Prostate gland (tissue), 2 donors: ENCODE measurements at places on chromosomes 12 and 14. TPM values are rescaled to one million over a fixed set of nuclear protein-coding genes. Genes with fewer than 3 reads are reported as not detected.

Gene C14orf39
- total RNA-seq, result 4.7 TPM

Gene CD69
- total RNA-seq, result 1.9 TPM

Gene LRP6
- 23.0 TPM for total RNA-seq

Gene GON7
- 8.7 TPM for total RNA-seq

Gene TMEM121
- 11.1 TPM for total RNA-seq

Gene MYF5
- total RNA-seq, result not detected

Gene KRT81
- total RNA-seq, result 1.7 TPM

Gene GALNT8
- total RNA-seq, result 0.41 TPM

Gene FZD10
- total RNA-seq, result 11.8 TPM

Gene KERA
- total RNA-seq, result not detected

Gene KRT79
- not detected for total RNA-seq

Gene HOXC4
- total RNA-seq, result not detected

Gene ZFHX2
- total RNA-seq, result 3.1 TPM

Gene CISTR
- not detected for total RNA-seq

Gene PROX2
- total RNA-seq, result not detected

Gene C12orf54
- not detected for total RNA-seq

Gene RERG
- 13.3 TPM for total RNA-seq

Gene BEST3
- total RNA-seq, result 2.1 TPM

Gene TMEM132C
- total RNA-seq, result 5.3 TPM

Gene KCNJ8
- 9.2 TPM for total RNA-seq

Gene ADAM21
- total RNA-seq, result 0.91 TPM

- no peak for DNase-seq
Observed at GRCh38 chr12:21296751-21297406, 37.8 kb downstream of the SLCO1A2 start.

- DNase-seq, result no peak
Observed at GRCh38 chr14:67397536-67397935, 14.4 kb downstream of the PLEK2 start.

DNA sequence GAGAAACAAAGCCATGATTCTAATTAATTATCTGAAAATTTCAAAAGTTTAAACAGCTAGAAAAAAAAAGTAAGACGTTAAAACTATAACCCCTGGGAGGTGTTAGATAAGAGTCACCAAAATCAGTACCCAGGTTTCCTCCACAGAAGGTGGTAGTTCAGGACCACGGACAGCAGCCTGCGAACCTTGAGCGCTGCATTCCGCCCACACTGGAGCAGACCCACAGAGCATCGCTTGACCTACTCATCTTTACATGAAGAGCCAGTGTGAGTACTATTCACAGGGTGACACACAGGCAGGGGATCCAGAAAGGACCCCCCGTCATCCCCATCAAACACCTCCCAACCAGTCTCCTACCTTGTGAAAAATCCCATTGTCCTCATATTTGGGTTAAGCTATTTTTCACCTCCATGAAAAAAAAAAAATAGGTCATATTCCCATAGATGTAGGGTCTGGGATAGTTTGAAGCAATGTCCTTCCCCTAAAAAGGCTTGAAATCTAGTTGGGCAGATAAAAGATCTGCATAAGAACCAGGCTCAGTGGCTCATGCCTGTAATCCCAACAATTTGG, 8.8 kb upstream of the CHGA start:
- DNase-seq, result no peak

GRCh38 chr14:54783660-54784015, 119.0 kb downstream of the GCH1 start:
- no peak for DNase-seq

GRCh38 chr14:99246536-99247097, 25.4 kb downstream of the BCL11B start:
- DNase-seq, result no peak

- no peak for DNase-seq
Observed at GRCh38 chr12:75660107-75660530, 148.7 kb upstream of the KRR1 start.

DNA sequence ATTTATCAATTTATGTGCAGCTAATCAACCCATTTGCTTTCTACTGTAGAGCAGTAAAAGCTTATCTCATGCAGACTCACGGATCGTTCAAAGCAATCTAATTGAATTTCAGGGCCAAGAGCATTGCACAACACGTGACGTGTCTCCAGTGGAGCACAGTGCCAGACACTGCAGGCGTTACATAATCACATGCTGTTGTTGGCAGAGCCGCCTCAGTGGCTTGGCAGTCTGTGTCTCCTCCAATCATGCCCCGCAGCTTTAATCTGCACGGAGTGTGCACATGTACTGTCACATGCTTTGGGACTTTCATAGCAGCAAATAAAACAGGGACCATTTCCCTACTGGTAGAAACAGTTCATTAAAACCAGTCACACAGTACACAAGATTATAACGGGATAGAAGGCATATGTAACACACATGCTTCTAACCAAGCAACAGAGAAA, 309.3 kb downstream of the ITPR2 start:
- peak; percentile 87 for DNase-seq

- DNase-seq, result no peak
Observed at GRCh38 chr14:103393676-103394626, 8.7 kb downstream of the MARK3 start.

DNA sequence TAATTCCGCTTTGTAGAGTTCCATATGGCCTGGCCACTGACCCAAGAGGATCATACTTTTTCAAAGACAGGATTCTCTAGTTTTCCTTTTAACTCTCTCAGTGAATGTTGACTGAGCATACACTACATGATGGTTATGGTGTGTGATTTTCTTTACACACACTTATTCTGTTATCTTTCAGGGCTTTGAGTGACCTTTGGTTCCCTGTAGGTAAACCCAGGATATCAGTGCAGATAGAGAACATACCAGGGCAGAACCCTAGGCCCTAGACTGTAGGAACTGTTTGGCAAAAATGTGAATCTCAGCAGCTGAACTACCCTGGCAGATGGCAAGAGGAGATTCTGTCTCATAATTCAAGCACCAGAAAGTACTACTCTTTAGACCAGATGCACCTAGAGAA, 159.6 kb downstream of the KCNA5 start:
- no peak for DNase-seq

- peak; percentile 33 for DNase-seq
Observed at GRCh38 chr12:118060301-118061010, 523 bp downstream of the WSB2 start.

- peak; percentile 43 for DNase-seq
Observed at GRCh38 chr14:54815016-54815415, 87.6 kb downstream of the GCH1 start.

DNA sequence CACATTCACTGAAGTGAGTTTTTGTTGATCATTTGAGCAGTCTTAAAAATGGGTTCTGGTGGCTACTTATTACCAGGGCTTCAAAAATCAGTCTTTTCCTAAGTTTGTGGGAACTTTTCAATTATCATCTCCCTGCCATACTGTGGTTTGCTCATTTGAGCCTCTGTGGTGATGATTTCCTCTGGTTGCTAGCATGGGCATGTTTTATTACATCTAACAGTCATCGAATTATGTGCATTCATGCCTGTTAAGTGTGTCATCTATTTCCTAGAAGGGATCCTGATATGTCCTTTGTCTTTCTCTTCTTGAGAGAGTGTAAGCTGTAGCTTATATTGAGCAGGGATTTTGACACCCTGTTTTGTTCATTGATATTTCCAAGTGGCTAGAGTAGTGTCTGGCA, 116.8 kb downstream of the WIF1 start:
- peak; percentile 16 for DNase-seq

DNA sequence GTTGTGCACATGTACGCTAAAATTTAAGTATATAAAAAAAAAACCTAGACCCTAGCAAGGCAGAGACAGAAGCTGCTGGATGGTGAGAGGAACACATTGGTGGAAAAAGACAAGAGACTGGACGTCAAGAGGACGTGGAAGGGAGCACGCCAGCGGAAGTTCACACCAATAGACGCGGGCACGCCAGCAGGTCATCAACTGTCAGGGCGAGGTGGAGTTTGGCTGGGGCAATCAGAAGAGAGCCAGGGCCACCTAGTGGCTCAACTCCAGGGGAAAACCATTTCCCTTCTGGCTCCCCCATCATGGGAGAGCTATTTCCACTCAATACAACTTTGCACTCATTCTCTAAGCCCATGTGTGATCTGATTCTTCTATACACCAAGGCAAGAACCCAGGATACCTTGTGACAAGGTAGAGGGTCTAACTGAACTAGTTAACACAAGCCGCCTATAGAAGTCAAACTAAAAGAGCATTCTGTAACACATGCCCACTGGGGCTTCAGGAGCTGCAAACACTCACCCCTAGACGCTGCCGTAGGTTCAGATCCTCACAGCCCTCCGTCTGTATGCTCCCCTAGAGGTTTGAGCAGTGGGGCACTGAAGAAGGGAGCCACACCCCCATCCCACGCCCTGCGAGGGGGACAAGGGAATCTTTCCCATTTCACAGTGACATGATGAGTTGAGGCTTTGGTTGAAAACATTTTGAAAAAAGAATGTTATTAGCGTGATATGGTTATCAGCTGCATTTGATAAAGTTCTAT, 702.7 kb downstream of the TMTC2 start:
- peak; percentile 7 for DNase-seq

- no peak for DNase-seq
Observed at GRCh38 chr14:93059917-93060545, 55.7 kb downstream of the ITPK1 start.

- peak; percentile 68 for DNase-seq
Observed at GRCh38 chr14:59244581-59244980, 56.1 kb downstream of the DAAM1 start.

DNA sequence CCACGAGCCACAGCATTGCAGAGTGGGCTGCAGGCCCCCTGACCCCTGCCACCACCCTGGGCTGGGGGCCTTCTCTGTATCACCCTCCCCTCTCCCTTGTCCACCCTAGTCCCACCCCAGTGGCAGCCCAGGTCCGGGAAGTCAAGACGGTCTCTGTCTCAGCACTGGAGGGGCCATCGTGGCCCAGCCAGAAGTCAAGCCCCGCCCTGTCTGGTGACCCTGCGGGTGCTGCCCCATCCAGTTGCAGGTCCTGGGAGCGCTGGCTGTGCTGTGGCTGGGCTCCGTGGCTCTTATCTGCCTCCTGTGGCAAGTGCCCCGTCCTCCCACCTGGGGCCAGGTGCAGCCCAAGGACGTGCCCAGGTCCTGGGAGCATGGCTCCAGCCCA, 2.7 kb downstream of the PLD4 start:
- DNase-seq, result no peak

DNA sequence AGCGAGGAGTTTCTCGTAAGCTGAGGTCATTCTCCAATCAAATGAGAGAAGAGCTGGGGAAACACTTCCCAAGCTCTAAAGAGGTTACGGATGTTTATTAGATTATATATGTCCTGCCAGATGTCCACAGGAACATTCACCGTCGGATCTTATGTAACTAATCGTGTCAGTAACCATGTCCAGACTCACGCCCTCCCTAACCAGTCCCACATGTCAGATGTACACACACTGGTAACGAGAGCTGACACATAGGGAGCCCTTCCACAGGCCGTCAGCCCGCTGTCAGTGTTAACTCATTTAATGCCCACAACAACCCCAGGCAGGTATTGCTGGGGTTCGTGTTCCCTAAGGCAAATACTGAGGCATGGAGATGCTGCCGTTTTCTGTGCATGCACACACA, 223.7 kb upstream of the RTL1 start:
- DNase-seq, result peak; percentile 2

- DNase-seq, result no peak
Observed at GRCh38 chr14:103277931-103278330, 56.1 kb upstream of the EIF5 start.

GRCh38 chr14:94203473-94204210, 29.5 kb downstream of the PPP4R4 start:
- DNase-seq, result no peak

DNA sequence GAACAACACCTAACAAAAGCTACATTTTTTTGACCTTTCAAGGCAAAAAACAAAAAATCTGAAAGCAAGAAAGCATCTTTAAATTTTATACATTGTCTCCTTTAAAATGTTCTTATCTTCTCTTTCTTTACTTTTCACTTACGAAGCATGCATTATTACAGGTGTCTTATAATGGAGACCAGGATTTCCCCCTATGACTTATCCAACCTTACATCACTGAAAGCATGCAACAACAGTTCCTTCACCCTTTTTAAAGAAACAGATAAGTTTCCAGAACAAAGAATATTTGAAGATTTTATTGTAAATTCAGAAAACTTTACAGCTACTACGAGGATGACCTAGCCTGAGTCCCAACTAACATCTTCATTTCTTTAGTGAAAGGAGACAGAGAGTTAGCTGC, 277.2 kb downstream of the AKAP6 start:
- no peak for DNase-seq

DNA sequence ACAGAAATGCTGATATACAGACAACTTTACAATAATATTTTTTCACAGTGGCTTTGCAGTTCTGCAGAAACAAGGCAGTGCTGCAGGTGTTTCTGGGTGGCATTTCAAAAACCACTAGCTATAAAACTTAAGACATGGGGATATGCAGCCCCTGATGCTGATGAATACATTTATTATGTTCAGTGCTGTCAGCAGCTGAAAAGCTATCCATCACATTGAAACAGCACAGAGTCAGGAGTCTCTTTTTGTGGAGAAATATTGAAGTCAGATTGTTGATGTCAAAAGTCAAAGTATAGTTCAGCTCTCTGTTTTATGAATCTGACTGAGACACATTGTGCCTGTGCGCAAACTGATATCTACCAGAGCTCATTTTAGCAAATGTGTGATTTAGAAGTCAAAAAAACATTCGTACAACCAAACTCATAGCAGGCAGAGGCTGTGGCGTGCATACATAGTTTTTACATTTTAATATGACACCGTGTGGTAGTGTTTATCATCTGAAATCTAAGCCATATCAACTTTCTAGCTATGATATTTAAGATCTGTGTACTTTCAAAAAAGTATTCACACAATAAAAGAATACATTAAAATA, 467.6 kb downstream of the PRKD1 start:
- no peak for DNase-seq

DNA sequence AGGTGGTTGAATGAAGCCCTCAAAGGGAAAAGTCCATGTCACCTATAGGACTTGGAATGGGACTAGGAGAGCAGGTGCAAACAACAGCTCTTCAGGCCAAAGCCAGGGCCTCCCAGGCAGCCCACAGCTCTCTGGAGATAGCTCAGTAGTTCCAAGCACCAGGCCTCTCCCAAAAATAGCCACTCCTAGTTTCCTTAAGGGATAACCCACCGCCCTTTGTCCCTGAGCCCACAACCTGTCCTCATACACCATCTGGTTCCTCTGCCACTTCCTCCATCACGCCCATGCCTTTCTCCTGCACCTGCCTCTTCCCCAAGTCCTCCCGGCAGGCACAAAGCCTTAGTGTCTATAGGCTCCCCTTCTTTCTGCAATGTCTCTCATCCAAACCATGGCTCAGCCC, 2.1 kb downstream of the RAB15 start:
- no peak for DNase-seq
